ENCODE measurements at places on chromosomes 7 and 10. TPM values are rescaled to one million over a fixed set of nuclear protein-coding genes. Genes with fewer than 3 reads are reported as not detected.

GRCh38 chr7:82700741-82701140 lies 257.2 kb upstream of the CACNA2D1 start:
- DNase-seq = no peak

DNA sequence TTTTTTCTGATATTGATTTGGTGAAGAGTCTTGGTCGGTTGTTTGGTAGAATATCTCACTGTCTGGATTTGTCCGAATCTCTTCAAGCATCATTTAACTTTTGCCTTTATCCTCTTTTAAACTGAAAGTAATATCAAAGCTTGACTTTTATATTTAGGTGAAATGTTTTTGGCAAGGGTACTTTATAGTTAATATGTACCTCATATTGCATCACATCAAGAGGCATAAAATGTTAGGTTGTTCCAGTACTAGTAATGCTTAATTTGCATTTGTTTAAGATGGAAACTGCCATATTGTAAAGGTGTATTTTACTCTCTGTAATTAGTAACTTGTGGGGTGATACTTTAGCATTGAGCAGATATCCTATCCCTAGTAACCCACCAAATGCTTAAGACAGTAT lies 17.1 kb upstream of the DDX21 start:
- DNase-seq = no peak

DNA sequence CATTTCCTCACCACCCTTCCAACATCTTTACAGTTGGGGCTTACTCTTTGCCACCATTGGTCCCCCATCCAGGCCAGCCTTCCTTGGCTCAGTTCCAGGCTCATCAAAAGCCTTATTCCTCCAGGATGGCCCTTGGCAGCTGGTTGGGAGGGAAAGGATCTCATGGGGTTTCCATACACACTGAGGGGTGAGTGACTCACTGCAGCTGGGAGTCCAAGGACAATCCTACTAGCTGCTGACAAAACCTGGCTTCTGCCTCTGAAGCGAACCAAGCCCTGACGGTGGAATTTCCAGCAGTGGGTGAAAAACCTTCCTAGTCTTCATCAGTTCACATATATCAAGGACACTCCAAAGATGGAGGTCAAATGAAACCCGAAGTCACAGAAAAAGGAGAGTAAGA lies 22.9 kb downstream of the CRHR2 start:
- DNase-seq = no peak

DNA sequence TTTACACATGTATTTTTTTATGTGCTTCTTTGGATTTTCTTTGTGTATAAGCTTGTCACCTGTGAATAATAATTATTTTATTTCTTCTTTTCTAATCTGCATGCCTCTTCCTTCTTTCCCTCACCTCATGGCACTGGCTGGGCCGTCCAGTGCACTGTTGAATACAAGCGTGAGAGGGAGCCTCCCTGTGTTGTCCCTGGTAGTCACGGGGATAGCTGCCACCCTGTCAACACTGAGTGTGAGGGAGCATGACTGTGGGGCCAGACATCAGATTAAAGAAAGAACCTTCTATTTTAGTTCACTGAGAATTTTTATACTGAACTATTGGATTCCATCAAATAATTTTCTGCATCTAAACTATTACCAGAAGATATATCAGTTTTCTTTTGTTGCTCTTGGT lies 187.9 kb downstream of the CDC14C start:
- DNase-seq = no peak

GRCh38 chr7:103993551-103993950 lies 4.1 kb upstream of the RELN start:
- DNase-seq = no peak

DNA sequence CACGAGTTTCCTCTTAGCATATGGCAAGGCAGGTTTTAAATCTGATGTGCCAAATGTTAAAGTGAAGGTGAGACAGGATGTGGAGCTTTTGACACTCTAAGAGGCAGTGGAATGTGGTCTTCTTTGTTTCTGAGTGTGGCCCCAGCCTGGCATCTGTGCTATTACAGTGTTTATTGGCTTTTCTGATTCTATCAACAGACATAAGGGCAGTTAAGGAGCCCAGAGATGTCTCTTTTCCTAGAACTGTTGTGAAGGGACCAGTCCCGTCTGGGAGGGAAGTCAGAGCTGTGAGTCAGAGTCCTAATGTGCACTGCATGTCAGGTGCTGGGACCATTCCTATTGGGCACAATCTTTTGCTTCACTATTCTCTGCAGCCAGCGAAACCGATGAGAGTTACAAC lies 32.5 kb downstream of the TRUB1 start:
- no peak for DNase-seq

- DNase-seq = no peak
Measured at GRCh38 chr7:126809188-126809587, 443.6 kb downstream of the GRM8 start.

DNA sequence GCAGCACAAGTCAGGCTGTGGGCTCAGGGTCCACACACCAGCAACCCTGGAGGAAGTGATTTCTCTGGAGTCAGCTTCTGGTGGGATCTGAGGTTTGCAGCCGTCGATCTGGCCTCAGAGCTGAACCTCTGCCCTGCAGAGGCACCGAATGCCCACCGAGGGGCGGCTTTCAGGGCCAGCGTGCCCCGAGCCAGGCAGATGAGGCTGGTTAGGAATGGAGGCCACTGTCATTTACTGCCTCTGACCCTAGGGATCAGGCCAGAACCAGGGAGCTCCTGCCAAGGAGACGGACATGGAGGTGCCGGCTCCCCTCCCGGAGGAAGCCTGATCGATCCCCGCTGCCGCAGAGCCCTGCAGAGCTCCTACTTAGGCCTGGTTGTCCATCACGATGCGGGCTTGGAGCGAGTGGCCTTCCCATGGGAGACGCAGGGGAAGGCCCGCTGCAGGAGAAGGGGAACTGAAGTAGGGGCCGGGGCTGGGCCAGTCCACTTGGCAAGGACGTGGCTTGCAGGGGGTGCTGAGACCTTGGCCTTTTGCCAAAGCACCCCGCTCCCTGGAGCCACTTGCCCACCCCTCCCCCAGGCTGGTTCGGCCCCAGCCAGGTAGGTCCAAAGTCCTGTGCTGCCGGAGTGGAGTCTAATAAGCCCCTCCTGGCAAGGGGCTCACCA lies 19.6 kb upstream of the ELFN1 start:
- DNase-seq = no peak

- no peak for DNase-seq
Measured at GRCh38 chr7:133540096-133540860, 287.4 kb downstream of the EXOC4 start.

- DNase-seq = peak; percentile 25
Measured at GRCh38 chr7:15326044-15326644, 235.7 kb downstream of the AGMO start.

DNA sequence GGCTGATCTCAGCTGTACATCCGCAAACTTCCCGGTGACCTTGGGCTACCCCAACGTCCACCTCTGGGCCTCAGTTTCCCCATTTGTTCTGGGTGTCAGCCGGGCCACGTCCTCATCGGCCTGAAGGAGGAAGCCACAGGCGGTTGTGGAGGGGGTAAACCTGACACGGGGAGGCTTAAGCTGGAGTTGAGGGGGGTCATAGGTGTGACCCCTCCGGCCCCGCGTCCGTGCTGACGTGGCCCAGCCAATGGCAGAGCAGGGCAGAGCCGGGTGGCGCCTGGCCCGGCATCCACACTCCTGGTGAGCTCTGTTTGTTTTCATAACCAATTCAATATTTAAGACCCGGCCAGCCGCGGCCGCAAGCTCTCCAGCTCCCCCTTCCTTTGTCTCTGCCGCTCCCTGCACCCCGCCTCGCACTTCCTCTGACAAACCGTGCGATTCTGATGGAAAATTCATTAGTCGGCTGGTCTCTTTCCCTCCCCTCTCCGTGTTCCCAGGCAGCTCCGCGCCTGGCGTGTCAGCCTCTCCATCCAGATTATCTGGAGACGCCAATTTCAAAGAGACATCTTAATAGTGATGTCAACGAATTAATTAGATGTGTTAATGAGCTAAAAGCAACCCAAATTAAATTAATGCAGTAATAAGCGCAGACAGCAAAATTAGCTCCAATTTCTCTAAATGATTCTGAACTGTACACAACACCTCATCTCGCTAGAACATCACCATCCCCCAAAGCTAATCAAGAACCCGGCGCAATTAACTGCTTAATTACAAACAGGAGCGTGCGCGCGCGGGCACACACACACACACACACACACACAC lies 55.4 kb downstream of the MICALL2 start:
- no peak for DNase-seq

DNA sequence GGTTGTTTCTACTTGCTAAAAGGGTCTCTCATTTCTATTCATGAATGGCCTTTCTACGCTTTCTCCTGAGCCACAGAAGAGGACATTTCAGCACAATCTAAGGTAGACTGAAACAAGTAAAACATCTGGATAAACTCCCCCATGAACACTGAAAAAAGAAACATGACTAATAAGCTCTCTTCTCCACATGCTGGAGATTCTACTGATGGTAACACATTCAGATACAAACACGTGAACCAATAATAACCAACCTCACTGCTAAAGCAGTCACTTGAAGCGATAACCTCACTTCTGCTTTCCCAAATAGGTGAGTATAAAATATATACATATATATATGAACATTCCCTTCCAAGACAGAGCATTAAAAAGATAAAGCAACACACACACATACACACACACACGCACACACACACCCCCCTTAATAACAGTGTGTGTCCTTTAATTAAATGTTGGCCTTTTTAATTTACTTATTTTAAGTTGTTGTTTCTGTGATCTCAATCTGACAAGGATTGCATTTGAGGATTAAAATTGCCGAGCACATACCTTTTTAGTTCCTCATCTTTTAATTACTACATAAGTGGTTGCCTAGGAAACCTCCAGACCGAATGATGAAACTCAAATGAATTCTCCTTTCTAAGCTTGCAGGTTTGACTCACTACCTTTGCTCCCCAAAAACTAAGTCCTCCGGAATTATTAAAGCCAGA lies 292.4 kb upstream of the KLF14 start:
- DNase-seq = no peak

- no peak for DNase-seq
Measured at GRCh38 chr10:123559823-123560092, 106.4 kb upstream of the GPR26 start.

DNA sequence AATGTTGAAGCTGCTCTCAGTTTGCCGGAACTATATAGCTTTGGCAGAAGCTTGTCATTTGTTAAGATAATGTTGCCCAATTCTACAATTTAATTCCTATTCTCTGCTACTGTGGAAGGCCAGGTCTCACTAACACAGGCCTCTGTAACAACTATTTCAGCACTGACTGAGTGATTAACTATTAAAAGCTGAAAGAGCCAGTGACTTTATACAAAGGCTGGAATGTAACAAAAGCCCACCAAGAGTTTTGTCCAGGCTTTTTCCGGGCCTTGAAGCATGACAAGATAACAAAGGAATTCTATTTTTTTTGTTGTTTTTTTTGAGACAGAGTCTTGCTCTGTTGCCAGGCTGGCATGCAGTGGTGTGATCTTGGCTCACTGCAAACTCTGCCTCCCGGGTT lies 795.6 kb downstream of the PHTF2 start:
- DNase-seq = no peak

- DNase-seq = no peak
Measured at GRCh38 chr7:75900617-75901315, 14.2 kb upstream of the POR start.

DNA sequence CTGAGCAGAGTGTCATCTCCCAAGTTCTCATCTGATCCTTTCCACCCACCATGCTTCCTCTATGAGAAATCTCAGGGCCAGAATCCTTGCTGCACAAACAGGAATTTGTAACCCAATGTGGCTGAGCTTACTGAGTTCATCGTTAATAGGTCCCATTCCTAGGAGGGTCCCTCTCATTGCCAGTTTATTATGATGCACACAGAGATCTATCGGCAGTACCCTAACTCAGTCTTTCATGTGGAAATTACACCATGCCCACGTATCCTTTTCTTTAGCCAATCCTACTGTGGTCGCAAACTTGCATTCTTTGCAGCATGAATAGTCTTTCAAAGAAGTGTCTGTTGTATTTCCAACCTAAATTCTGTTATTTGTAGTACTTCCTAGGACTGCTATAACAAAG lies 12.1 kb downstream of the TMEM236 start:
- DNase-seq = no peak

DNA sequence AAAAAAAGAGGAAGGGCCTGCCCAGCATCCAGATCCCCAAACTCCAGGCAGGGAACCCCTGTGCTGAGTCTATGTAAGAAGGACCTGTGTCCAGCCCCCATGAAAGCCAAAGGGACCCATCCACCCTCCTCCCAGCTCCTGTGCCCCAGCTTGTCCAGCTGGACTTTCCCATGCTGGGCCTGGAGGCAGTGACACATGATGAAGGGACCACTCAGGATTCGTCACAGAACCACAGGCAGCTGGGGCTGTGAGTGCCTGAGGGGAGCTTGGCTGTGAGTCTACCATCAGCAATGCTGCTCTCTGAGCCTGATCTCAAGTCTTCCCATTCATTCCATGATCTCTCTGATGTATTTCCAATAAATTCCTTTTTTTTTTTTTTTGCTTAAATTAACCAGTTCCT lies 36.2 kb upstream of the MNX1 start:
- no peak for DNase-seq

DNA sequence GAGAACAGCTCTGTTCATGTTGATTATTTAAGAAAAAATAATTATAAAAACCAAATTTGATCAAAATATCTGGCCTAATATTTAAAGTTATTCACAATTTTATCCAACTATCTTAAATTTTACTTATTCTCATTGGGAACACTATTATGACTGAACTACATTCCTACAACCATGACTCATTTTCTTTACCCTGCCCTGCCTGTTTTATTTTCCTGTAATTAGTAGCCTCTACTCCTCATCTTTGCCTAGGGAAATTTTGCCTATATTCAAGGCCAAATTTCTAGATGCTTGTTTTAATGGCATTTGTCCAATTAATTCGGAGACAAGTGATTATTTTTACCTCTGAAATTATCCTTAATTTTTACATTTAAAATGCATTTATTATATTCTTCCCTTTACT lies 289.7 kb upstream of the TMEM229A start:
- DNase-seq = no peak

- DNase-seq = no peak
Measured at GRCh38 chr10:43196131-43196980, 58.1 kb downstream of the CSGALNACT2 start.

DNA sequence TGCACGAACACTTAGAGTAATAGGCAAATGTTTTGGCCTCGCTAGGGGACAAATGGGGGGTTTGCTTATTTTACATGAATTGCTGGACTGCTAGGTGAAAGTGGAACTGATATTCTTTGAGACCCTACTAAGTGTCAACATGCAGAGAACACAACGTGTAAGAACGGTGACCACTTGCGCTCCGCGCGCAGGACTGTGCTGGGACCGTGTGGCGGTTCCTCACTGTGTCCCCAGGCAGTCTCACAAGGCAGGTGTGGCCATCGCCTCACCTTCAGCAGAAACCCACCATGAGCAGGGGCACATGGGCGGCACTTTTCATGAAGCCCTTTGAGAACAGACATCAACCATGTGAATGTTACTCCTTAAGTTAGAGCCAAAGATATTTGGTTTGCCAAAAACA lies 27.2 kb downstream of the PTPRN2 start:
- DNase-seq = no peak

The NAPEPLD gene
- total RNA-seq = 5.5 TPM

The CHST15 gene
- total RNA-seq = 53.2 TPM

The TEX36 gene
- total RNA-seq = not detected

The ZWINT gene
- 53.2 TPM for total RNA-seq

The HMX2 gene
- total RNA-seq = 1.1 TPM

The AKR1C3 gene
- total RNA-seq = 909 TPM

The NPY4R gene
- not detected for total RNA-seq

The PRPS1L1 gene
- not detected for total RNA-seq

The TET1 gene
- total RNA-seq = 2.8 TPM

The MACROH2A2 gene
- total RNA-seq = 28.0 TPM

The ZPBP gene
- total RNA-seq = not detected
